M059J (cell line): ENCODE measurements at places on chromosomes 7 and 10. TPM values are rescaled to one million over a fixed set of nuclear protein-coding genes. Genes with fewer than 3 reads are reported as not detected.

The LRRD1 gene
- total RNA-seq = not detected in 2 replicates

DNA sequence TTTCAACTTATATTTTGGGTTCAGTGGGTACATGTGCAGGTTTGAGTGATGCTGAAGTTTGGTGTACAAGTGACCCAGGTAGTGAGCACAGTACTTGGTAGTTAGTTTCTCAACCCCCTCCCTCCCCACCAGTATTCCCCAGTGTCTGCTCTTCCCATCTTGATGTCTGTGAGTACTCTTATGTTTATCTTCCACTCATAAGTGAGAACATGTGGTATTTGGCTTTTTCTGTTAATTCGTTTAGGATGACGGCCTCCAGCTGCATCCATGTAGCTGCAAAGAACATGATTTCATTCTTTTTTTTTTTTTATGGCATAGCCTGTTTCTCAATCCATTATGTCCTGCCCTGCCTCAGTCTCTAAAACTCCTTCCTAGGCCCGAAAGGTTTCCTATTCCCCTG is 222.1 kb downstream of the WDR37 start:
- no peak for DNase-seq

DNA sequence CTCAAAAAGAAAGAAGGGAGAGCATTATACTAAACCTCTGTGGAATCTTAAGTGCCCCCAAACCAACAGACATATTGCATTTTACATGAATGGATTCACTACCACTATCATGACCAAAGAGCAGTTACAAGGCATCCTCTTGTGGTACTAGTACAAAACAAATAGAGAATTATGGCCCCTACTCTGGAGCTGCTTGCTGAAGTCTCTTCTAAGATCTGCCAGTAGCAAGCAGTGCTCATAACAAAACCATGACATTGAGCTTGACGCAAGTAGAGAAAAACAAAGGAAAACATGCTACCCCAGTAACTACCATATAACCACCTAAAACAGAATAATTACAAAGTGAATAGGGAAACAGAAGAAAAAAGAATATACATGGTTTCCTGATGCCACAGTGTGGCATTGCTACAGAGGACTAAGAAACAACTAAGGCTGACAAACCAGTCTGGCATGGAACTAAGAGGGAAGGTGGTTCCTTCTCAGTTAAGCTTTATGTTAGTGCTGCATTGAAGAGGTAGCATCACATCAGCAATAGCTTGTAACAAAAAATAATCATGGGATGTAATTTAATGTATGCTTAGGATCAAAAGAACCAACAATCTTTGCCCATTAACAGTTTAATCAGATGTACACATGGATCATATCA is 150.2 kb upstream of the AGR3 start:
- no peak for DNase-seq

DNA sequence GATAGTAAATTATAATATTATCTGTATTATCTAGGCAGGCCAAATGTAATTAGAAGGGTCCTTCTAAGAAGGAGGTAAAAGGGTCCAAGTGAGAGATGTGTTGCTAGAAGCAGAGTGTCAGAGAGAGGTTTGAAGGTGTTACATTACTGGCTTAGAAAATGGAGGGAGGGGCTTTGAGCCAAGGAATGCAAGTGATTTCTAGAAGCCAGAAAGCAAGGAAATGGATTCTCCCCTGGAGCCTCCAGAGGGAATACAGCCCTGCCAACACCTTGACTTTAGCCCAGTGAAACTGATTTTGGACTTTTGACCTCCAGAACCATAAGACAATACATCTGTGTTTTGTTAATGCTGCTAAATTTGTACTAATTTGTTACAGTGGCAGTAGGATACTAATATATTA is 97.9 kb upstream of the IL6 start:
- DNase-seq = no peak

The AIMP2 gene
- 121 and 130 TPM in 2 replicates for total RNA-seq

The CPN1 gene
- total RNA-seq = not detected in 2 replicates

The THSD7A gene
- total RNA-seq = 3.1 and 5.2 TPM in 2 replicates

DNA sequence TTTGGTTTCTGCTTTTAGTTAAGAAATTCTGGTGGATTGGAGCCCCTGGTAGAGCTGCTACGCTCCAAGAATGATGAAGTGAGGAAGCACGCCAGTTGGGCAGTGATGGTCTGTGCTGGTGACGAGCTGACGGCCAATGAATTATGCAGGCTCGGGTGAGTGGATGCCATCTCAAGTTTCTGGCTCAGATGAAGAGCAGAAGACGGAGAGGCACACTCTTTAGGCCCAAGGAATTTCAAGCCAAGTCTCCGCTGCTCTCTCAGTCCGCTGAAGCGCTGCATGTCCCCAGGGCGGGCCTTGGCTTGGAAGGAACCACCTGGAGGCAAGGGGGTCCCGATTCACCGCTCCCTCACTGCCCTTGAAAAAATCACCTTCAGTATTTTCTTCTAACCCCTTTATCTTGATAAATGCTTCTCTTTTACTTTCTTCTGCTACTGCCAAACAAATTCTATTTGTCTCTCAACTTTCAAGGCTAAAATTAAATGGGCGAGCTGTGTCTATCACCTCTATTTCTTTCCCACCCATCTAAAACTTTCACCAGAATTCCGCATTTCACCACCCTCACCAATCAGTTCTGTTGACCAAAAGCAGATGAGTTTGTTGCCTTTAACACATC is 74.2 kb downstream of the ARMC3 start:
- DNase-seq = no peak

DNA sequence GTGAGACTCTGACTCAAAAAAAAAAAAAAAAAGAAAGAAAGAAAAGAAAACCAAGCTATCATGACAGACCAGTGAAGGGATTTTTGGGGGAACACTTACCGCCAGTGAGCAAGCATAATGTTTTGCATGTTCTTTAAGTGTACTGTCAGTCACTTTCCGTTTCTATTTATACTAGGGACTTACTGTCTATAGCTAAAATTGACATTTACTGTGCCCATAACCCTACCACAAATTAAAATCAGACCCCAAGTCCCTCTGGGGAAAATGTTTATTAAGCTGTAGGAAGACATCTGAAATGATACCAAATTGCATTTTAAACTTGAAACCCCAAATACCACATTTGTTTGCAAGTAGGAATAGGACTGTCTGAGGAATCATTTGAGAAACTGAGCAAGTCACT is 252.8 kb downstream of the TRIL start:
- DNase-seq = no peak

The MSMB gene
- not detected in 2 replicates for total RNA-seq

The SPDYE6 gene
- not detected in 2 replicates for total RNA-seq

DNA sequence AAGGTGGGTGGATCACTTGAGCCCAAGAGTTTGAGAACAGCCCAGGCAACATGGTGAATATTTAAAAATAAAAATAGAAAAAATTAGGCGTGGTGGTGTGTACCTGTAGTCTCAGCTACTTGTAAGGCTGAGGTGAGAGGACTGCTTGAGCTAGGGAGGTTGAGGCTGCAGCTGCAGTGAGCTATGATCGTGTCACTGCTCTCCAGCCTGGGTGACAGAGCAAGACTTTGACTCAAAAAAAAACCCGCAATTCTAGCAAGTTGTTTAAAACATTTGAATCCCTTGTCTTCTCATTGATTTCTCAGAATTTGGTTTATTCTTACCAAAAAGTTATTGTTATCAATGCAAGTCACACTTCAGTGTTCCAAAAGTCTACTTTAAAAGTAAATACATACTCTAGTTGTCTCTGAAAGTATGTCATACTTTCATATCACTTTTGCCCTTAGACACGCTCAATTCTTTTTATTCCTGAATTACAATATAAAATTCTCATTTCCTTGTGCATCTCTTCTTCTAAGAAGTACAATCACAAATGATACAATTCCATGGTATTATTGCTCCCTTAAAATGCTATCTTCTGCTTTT is 6.3 kb downstream of the EPC1 start:
- no peak for DNase-seq

DNA sequence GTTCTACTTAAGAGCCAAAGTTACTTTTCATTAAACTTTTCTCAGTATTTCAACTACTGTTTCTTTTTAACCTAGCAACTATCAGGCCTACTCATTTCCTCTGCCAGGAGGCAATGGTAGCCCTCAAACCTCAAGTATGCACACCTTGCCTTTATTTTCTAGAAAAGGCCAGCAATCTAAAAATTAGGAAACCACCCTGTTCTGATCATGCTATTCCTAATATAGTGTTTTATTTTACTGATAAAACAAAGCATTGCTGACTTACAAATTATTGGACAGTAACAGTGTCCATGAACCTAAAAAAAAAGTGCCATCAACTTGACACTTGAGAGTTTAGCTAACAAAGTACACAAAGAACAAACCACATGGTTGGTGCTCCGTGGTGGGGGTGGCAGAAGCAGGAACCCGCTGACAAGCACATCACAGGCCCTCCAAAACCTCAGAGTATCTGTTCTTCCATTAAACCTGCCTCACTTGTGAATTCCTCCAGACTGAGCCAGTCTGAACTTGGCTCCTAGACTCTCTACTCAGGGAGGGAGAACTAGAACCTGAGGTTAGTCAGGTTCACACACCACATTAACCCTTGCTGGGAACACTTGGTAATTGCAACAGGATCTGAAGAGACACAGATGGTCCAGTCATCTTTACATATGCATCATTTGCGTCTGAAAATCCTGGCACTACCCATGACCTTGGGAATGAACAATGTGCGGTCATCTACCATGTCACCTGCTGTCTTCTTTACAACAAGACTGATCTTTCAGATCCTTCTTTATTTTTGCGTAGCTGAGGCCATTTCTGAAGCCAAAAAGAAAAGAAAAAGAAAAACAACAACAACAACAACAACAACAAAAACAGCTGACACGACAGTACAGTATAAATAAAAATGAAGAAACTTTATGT is 31.9 kb downstream of the PIP4K2A start:
- peak; percentile 81 for DNase-seq

The OPALIN gene
- not detected in 2 replicates for total RNA-seq

DNA sequence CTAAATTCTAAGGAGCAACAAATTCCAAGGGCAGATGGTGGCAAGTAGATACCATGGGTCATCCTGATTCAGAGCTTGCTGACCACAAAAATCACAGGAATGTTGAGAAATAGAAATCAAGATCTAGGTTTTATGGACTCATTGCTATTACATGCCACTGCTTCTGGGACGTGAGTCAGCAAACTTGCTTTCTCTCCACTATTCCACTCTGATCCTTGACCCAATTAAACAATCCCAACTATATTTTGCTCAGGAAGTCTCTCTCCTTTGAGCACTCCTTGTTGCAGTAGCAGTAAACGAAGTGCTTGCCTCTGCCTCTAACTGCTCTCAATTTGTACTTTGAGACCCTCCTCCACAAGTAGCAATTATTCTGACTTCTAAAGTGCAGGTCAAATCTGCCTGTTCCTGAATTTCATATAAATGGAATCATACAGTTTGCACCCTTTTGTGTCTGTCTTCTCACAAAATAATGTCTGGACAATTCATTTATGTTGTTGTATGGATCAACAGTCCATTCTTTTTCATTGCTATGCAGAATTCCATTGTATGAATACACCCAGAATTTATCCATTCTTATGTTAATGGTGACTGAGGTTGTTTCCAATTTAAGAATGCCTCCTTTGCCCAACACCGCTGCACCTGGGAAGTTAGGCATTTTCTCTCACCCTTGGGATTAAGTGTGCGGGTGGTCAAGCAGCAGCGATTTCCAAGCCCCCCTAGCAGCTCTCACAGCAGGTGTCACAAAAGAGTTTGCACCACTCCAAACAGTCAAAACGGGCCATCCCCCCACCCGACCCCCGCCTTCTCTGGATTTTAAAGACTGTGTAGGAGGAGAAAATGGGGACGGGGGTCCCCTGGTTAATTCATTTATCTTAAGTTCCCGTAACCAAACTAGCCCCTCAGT is 35.9 kb downstream of the ACSM6 start:
- DNase-seq = peak; percentile 99

- DNase-seq = no peak
These were observed 18.3 kb upstream of the BHLHA15 start for GRCh38 chr7:98192781-98193457.

DNA sequence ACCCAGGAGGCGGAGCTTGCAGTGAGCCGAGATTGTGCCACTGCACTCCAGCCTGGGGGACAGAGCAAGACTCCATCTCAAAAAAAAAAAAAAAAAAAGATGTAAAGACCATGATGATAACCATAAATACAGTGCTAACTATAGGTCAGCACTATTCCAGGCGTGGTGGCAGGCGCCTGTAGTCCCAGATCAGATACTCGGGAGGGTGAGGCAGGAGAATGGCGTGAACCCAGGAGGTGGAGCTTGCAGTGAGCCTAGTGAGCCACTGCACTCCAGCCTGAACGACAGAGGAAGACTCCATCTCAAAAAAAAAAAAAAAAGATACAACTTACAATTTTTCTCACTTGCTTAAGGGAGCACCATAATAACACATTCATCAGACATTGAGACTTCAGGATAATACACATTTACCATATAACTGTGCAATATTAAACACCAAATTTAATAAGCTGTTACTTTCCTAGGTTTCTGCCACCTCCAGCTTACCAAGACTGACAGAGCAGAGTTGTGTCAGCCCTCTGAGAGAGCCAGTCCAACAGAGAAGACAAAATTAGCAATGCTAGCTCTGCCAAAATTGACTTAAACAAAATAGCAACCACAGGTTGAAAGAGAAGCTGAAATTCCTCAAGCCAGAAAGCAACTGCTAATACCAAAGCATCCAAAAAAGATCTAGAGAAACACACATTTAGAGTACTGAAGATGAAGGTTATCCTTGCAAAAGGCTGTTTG is 8.2 kb downstream of the DNA2 start:
- DNase-seq = no peak

DNA sequence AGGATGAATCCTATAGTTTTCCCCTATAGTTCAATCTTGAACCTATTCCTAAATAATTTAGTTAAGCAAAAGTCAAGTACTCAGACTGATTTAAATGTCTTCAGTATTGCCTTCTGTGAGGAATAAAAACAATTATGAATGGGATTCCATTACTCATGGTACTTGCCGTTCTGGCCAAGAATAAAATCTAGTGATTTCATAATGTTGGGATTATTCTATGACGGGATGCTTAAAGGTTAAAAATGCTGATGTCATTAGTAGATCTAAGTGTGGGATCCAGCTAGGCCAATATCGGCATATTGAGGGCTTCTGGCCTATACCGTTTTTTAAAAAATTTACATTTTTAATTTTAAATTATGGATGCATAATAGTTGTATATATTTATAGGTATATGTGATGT is 5.3 kb downstream of the BPGM start:
- DNase-seq = no peak

GRCh38 chr10:131315344-131315743 is 3.8 kb upstream of the TCERG1L start:
- DNase-seq = peak; percentile 54

DNA sequence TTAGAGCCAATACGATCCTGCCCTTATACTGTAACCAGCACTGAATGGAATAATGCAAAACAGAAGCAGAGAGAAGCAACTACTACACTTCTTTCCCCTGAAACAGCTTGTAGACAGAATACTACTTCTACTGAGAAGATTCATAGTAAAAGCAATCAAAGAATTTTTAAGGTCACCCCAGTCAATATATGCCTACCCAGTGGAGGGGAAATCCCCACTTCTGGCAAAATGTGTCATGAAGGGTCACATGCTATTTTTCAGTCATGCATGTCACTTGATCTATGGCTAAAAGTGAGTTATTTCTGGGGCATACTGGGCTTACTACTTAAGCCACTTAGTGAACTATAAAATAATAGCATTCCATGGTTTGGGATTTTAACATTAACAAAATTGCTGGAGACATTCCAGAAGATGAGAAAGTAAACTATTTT is 25.6 kb downstream of the IRF5 start:
- DNase-seq = peak; percentile 22

GRCh38 chr7:105016068-105016708 is 2.2 kb downstream of the KMT2E start:
- no peak for DNase-seq

The ABLIM1 gene
- total RNA-seq = 1.4 and 5.8 TPM in 2 replicates

The STX1A gene
- total RNA-seq = 16.0 and 23.7 TPM in 2 replicates

- DNase-seq = no peak
These were observed 479.6 kb downstream of the GATA3 start for GRCh38 chr10:8534096-8534495.
